GM12891 (cell line): ENCODE measurements at places on chromosomes 2 and 18.

GRCh38 chr2:107062599-107063220 lies 176.7 kb upstream of the ST6GAL2 start:
- no peak for DNase-seq

GRCh38 chr18:3293196-3293951 lies 31.4 kb downstream of the MYL12B start:
- DNase-seq, result no peak

GRCh38 chr18:70994116-70994515 lies 705.3 kb downstream of the SOCS6 start:
- no peak for DNase-seq

GRCh38 chr2:105775809-105776559 lies 31.3 kb downstream of the NCK2 start:
- no peak for DNase-seq

DNA sequence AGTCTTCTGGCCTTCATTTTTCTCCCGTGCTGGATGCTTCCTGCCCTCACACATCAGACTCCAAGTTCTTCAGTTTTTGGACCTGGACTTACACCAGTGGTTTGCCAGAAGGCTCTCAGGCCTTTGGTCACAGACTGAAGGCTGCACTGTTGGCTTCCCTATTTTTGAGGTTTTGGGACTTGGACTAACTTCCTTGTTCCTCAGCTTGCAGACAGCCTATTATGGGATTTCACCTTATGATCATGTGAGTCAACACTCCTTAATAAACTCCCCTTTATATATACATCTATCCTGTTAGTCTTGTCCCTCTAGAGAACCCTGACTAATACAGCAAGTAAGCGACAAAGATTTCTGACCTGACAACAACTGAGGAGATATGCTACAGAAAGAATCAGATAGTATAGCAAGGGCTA lies 7.2 kb downstream of the CDC42EP3 start:
- no peak for DNase-seq

GRCh38 chr2:109102588-109103233 lies 26.3 kb upstream of the SH3RF3 start:
- no peak for DNase-seq

DNA sequence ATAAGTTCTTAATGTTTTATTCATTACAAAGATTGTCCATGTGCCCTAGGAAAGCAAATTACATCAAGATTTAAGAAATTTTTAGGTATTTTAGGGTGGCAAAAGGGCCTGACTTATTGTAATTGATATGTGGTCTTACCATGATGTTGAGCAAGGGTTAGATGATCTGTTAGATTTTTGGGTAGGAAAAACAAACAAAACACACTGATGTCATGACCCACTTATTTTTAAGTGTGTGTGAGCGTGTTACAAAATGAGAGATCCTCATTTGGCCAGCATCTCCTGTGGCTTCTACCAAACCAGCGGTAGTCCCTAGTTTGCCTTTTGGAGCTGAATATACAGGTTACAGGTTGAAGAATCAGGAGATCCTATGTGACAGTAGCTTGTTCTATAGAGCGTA lies 89.8 kb upstream of the ITGB6 start:
- DNase-seq, result no peak

GRCh38 chr2:46424937-46425336 lies 54.4 kb upstream of the TMEM247 start:
- DNase-seq, result no peak

GRCh38 chr2:8229546-8229986 lies 452.3 kb upstream of the ID2 start:
- no peak for DNase-seq

- DNase-seq, result no peak
Observed at GRCh38 chr2:12804091-12804856, 87.5 kb downstream of the TRIB2 start.

GRCh38 chr2:166117491-166117890 lies 10.3 kb downstream of the SCN1A start:
- DNase-seq, result no peak

DNA sequence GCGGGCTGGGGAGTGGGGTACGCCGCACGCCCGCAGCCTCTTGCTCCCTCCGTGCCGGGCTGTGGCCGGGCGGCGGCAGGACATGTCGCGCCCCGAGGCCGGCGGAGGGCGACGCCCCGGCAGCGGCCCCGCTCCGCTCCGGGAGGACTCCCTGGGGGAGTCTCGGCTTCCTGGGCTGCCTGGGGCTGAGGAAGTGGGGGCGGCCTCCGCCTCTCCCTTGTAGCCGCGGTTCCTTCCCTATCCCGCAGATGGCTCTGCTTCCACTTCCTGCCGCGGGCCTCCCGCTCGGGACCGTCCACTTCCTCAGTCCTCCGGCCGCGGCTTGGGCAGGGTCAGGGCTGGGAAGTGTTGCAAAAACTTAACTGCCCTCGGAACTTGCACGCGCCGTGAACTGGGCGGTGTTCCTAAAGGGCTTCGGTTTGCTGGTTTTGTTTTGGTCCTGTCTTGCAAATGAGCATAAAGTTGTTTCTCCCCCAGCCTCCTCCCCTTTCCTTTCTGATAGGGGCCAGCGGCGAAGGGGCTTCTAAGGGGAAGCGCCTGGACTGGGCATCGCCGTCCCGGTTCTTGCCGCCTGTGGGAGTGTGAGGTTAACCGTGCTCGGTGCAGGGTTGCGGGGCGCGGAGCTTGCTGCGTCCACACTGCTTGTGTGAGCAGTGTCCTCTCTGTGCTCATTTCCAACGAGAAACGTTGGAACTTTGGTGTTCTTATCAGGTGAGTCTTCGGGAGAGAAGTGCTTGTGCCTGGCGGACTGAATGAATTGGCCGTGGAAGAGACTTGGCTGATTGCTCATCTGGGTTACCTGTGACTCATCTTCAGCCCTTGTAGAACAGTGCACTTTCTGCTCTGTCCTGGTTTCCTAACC lies 600 bp downstream of the RALB start:
- DNase-seq, result peak; percentile 50

GRCh38 chr18:5895876-5896740 lies 786 bp upstream of the TMEM200C start:
- DNase-seq, result no peak

GRCh38 chr2:46493241-46493970 lies 14.0 kb downstream of the TMEM247 start:
- DNase-seq, result no peak

- DNase-seq, result no peak
Observed at GRCh38 chr2:15763106-15763821, 171.6 kb downstream of the DDX1 start.

- DNase-seq, result no peak
Observed at GRCh38 chr2:168030862-168031624, 216.4 kb downstream of the STK39 start.

- DNase-seq, result no peak
Observed at GRCh38 chr2:179106676-179107428, 56.9 kb upstream of the CCDC141 start.

- no peak for DNase-seq
Observed at GRCh38 chr2:42031281-42032223, 16.3 kb upstream of the PKDCC start.

GRCh38 chr2:176999301-176999700 lies 213.3 kb upstream of the HNRNPA3 start:
- DNase-seq, result no peak

DNA sequence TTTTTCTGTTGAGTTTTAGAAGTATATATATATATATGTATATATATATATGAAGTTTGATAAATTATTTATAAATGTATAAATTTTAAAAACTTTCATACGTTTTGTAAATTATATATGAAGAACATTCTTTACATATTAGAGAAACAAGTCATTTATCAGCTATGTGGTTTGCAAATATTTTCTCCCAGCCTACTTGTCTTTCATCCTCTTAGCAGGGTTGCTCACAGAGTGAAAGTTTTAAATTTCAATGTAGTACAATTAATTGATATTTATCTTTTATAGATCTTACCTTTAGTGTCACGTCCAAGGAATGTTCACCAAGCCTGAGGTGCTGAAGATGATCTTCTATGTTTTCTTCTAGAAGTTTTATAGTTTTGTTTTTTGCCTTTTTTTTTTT lies 78.3 kb upstream of the HS6ST1 start:
- no peak for DNase-seq

DNA sequence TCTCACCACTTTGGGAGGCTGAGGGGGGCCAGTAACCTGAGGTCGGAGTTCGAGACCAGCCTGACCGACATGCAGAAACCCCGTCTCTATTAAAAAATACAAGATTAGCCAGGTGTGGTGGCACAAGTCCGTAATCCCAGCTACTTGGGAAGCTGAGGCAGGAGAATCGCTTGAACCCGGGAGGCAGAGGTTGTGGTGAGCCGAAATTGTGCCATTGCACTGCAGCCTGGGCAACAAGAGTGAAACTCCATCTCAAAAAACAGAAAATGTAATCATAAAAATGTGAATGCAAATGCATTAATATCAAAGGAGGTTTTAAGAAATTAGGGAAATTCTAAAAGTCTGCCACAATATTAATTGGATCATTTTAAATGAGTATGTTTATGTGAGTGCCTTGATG lies 45.7 kb downstream of the ACTR2 start:
- DNase-seq, result no peak

GRCh38 chr18:29871246-29871645 lies 1171.3 kb downstream of the DSC3 start:
- DNase-seq, result no peak

DNA sequence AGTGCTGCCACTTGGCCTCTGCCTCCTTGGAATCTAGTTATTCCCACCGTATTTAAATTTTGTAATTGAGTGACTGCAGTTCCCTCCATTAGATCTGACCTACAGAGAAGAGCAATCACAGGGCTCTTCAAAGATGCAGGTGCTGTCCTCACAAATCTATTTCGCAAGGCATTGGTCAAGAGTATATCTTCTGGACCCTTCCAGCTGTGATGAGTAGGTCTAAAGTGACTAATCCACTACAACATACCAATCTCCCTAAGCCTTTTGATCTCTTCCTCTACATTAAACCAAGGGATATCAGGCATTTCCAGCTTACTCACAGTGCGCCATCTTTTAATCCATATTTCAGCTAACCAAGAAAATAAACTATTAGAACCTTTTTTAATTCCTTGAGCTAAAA lies 65.1 kb upstream of the COL3A1 start:
- no peak for DNase-seq

- no peak for DNase-seq
Observed at GRCh38 chr18:767084-767882, 44.8 kb downstream of the YES1 start.

- DNase-seq, result no peak
Observed at GRCh38 chr2:63571291-63571690, 17.0 kb downstream of the WDPCP start.

- DNase-seq, result no peak
Observed at GRCh38 chr2:232779934-232780333, 3.6 kb upstream of the KCNJ13 start.

DNA sequence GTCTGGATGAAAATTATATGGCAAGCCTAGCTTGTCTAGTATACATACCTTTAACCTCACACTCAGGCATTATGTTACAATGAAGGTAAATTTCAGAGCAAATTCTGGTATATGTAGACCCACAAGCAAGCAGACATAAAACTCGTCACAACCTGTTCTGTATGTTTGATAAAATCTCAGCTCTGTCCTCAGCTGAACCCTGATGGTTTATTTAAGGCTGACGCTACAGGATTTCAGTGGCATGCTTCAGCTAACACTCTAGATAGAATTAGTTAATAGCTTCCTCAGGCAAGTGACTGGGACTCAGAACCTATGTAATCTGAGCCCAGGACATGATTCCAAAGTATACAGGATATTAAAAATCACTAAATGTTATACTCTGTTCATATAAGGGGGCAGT lies 68.2 kb upstream of the MC2R start:
- DNase-seq, result no peak

DNA sequence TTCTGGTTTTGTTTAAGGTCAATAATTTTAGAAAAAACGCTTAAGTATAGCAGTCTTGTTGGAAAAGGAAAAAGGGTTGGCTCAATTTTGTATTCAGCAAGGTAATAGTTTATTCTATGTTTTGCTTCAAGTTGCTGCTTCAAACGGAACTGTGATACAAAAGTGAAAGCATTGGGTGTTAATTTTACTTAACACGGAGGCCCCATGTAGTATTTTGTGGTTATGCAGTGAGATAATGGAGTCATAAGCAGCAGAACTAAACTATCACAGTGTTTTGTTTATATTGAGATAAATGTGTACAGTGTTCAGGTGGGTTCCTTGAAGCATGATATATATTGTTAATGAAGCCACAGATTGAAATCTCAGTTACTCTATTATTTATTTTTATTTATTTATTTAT lies 67.0 kb upstream of the LYPD6B start:
- DNase-seq, result peak; percentile 17
